ENCODE measurements at places on chromosomes 7 and 10. TPM values are rescaled to one million over a fixed set of nuclear protein-coding genes. Genes with fewer than 3 reads are reported as not detected.

ZNF365 gene
- 31.9 TPM for total RNA-seq

SUPV3L1 gene
- 41.0 TPM for total RNA-seq

ITIH2 gene
- 2.8 TPM for total RNA-seq

IKZF1 gene
- 0.94 TPM for total RNA-seq

TUBAL3 gene
- total RNA-seq: not detected

NAT16 gene
- 3.4 TPM for total RNA-seq

KAZALD1 gene
- 0.94 TPM for total RNA-seq

TMEM229A gene
- total RNA-seq: 0.31 TPM

CYP2C19 gene
- not detected for total RNA-seq

NUTM2B gene
- total RNA-seq: 2.8 TPM

GIMAP5 gene
- total RNA-seq: 2.2 TPM

CNPY1 gene
- total RNA-seq: not detected

ZNF239 gene
- total RNA-seq: 19.4 TPM

PNLIPRP3 gene
- not detected for total RNA-seq

IDI1 gene
- total RNA-seq: 136 TPM

OPN4 gene
- not detected for total RNA-seq

TMEM243 gene
- 3.1 TPM for total RNA-seq

PDK4 gene
- total RNA-seq: 4.4 TPM

CPA1 gene
- total RNA-seq: not detected

ITPRID1 gene
- 5.3 TPM for total RNA-seq

TAS2R3 gene
- total RNA-seq: 24.1 TPM

PHYHIPL gene
- total RNA-seq: 30.4 TPM

FAM25A gene
- total RNA-seq: not detected

PODXL gene
- total RNA-seq: 23.2 TPM

TMEM236 gene
- total RNA-seq: not detected

H2BK1 gene
- not detected for total RNA-seq

ADAM8 gene
- 2.8 TPM for total RNA-seq

SCART1 gene
- 2.8 TPM for total RNA-seq

MYL10 gene
- total RNA-seq: not detected

FAM20C gene
- total RNA-seq: 31.0 TPM

AUTS2 gene
- 383 TPM for total RNA-seq

PKD1L1 gene
- 0.94 TPM for total RNA-seq

LRIT1 gene
- total RNA-seq: not detected

CNTNAP2 gene
- total RNA-seq: 73.9 TPM

LIPJ gene
- total RNA-seq: 3.8 TPM

MSMB gene
- total RNA-seq: not detected

OPALIN gene
- not detected for total RNA-seq

KIAA1549 gene
- 57.9 TPM for total RNA-seq

CNNM1 gene
- 5.6 TPM for total RNA-seq

SPDYE11 gene
- total RNA-seq: not detected

All from parietal lobe (tissue), 2 donors.